ENCODE measurements at places on chromosomes 3 and 15.

DNA sequence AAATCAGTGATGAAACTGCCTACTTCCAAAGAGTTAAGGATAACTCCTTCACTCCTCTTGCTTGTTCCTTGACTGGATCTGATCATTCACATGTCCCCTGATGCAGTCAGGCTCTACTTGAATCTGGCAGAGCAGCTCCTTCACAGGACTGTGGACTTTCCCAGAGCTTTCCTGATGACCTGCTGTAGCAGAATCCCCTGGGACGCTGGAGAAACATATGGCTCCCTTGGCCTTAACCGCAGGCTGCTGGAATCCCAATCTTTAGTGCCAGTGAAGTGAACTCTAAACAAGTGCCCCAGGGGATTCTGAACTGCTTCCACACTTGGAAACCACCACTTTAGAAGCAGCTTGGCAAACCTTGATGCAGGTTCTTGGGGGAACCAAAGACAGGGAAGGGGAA, 217.8 kb downstream of the CHST2 start:
- DNase-seq, result no peak

DNA sequence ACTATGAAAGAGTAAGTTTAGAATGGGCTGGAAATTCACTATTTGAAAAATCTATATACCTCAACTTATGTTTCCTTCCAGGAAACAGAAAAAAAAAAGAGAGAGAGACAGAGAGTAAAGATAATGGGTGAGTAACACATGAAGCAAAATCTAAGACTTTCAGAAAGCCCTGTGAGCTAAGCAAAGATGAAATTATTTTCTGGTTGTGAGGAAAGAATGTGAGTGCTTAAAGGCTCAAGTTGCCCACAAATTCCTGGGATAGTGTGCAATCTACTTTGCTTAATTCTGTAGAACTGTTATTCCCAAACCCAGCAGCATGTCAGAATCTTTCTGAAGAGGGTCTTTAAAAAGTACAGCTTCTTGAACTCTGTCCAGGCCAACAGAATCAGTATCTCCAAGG, 337.7 kb upstream of the AGTR1 start:
- no peak for DNase-seq

- DNase-seq, result no peak
These were observed 36.0 kb upstream of the GRIP2 start for GRCh38 chr3:14576163-14576562.

- DNase-seq, result no peak
These were observed 188.6 kb downstream of the CHL1 start for GRCh38 chr3:385151-385550.

DNA sequence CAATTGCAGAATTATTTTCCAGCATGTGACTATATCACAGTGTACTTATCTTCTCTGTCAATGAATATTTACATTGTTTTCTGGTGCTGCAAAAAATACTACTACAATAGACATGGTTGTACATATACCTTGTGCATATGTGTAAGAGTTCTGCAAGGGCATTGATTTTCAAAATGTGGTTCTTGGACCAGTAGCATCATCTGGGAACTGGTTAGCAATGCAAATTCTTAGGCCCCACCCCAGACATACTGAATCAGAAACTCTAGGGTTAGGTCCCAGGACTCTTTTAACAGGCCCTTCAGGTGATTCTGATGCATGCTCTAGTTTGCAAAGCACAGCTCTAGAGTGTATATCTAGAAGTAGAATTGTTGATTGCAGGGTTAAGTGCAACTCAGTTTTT, 292.3 kb downstream of the ZNF621 start:
- DNase-seq, result no peak

- no peak for DNase-seq
These were observed 270.9 kb downstream of the ERC2 start for GRCh38 chr3:56197259-56197965.

GRCh38 chr15:83285979-83286553, 1.6 kb upstream of the BNC1 start:
- no peak for DNase-seq

DNA sequence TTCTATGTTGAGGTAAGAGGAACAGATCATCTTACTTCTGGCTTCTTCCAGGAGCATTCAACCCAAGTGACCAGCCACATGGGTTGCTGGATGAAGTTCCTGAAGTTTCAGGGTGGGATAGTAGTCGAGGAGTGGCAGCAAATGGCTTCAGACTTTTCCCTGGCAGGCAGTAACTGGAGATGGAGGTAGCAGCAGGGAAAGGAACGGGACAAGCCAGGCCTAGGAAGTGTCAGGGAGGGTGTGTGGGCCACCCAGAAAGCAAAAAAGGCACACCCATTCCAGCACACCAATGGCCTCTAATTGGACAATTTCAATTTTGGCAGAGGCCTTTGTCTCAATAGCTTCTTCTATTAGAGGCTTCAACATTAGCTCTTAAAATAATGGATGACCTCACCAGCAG, 498.6 kb upstream of the ATP11B start:
- DNase-seq, result no peak

GRCh38 chr3:123256256-123256655, 54.5 kb downstream of the SEC22A start:
- DNase-seq, result no peak

- DNase-seq, result no peak
These were observed 26.1 kb downstream of the GBE1 start for GRCh38 chr3:81735334-81735733.

DNA sequence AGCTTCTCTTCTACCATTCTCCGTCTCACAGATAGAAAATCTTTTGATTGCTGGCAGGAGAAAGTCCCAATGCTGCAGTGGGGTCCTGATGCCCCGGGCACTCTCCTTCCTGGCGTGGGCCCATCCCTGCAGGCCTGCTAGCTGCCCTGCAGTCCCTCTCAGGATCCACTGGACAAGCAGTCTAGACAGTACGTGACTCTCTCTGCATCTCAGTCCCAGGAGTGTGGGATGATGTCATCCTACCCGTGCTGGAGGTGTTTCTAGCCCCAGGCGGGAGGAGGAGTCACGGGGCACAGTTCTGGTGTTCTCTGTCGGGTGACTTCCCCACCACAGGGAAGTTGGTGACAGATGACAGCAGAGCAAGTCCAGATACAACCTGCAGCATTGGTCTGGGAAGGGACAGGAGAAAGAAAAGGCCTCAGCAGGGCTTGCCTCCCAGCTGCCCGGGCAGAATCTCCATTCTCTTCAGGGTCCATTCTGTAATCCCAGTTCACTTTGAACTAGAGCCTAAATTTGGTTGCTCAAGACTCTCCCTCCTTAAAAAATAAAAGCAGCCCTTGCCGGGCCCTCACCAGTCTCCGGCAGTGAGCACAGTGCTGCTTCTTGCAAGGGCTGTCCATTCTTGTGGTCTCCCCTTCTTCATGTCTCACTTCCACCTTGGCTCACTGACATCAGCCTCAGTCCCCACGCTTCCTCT, 30.6 kb downstream of the SLC28A1 start:
- no peak for DNase-seq

DNA sequence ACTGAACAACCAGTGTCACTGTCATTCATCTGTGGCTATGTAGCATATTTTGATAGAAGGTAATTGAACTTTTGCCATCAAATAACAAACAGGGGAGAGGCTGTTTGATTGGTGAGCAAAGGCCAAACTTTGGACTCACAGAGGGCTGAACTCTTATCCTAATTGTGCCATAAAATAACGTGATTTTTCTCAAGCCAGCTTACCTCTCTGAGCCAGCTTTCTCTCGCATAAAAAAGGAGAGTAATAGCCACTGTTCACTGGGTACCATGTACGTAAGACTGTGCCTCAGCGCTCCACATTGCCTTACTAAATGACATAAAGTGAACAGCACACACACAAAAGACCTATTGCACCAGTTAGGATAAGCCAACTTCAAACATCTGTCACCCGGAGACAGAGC, 216.9 kb downstream of the LRTM1 start:
- DNase-seq, result no peak

GRCh38 chr3:47571391-47572175, 7.1 kb downstream of the CSPG5 start:
- no peak for DNase-seq

- DNase-seq, result no peak
These were observed 777 bp downstream of the GPR160 start for GRCh38 chr3:170038434-170039110.

DNA sequence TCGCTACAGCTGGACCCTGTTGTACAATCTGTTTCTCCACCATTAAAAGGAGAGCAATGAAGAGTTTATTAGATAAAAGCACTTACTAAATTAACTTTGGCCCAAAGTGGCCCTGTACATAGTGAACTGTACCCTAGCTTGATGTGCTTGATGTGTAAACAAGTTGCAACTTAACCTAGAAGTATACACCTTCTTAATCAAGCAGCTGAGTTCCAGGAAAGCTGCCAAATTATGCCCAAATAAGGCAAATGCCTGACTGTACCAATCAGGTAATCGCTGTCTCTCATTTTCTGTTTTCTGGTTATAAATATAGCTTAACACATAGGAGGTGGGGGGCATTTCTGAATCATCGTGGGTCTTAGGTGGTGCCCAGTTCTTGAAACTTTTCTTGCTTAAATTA, 704.8 kb upstream of the CBLB start:
- no peak for DNase-seq

- DNase-seq, result no peak
These were observed 3.5 kb downstream of the HDC start for GRCh38 chr15:50261981-50262380.

DNA sequence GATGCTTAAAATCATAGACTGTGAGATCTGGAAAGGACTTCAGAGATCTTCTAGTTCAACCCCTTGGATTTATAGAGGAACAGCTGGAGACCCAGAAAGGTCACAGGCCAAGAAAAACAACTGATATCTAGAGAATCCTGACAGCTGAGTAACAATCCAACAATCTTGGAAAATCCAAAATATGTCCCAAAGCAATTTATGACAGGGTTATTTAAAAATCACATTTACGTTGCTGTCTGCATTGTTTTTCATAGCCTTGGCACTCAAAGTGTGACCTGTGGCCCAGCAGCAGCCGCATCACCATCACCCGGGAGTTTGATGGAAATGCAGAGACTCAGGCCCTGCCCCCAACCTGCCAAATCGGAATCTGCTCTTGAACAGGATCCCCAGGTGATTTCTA, 78.8 kb downstream of the FBN1 start:
- no peak for DNase-seq

DNA sequence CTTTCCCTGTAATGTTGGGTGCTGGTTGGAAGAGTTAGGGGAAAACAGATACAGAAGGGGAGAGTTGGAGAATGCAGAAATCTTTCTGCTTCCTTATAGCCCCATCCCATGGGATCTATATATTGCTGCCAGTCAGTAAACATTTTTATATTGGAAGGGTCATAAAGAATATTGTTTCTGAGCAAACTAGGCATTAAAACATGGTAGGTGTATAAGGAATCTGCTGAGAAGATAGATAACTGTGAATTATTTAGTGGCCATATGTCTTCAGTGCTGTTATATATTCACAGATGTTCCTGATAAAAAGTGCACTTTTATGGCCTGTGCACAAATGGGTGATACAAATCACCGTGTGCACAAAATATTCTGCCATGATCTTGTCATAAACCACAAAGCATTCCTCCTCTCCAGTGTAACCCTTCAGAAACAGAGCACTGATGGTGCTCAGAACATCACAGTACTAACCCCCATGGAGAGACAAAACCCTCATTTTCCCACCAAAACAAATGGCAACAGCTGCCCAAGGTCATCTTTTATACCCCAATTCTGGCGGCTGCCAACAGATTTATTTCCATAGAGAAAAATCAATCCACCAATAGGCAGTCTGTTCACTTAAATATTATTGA, 269.3 kb downstream of the SLC9A9 start:
- DNase-seq, result no peak

GRCh38 chr3:139528924-139529323, 10.6 kb downstream of the RBP1 start:
- no peak for DNase-seq

GRCh38 chr15:75749820-75750219, 37.2 kb upstream of the CSPG4 start:
- no peak for DNase-seq

Data from left forelimb (tissue), 1 donor.